ENCODE measurements at places on chromosomes 4 and X.
A peak's percentile ranks its signal among the peaks of the same experiment; 100 is the strongest.

GRCh38 chrX:99857455-99857854, 552.6 kb downstream of the PCDH19 start:
- no peak for DNase-seq

DNA sequence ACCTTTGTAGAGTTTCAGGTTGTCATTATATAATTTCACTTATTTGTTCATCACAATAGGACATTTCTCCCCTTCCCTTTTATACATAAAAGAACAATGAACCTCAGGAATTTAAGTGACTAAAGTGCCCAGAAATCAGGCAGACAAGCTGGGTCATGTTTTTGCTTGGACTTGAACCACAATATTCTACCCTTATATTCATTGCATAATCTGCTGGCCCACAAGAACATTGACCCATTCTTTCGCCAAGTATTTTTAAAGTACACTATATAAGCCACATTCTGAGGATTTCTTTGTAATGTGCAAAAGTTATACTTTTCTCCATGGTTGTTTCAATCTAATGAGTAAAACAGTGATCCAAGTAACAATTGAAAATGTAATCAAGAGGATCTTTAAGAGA, 637.5 kb upstream of the SLIT2 start:
- no peak for DNase-seq

DNA sequence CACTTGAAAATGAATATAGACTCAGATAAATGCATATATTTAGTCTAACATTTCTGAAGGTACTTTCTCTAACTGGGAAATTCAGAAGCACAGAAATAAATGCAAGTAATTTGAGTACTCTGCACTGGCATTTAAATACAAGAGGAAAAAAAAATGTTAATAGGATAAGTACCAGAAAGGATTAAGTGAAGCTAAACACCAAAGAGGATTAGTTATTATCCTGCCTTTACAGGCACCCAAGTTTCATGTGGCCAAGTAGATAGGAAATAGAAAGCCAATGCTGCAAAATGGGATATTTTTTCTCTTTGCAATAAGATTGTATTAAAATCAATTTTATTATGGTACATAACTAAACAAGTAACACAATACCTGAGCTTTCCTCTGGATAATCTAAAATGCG, 762.5 kb downstream of the PCDH7 start:
- DNase-seq, result no peak

- no peak for DNase-seq
Observed at GRCh38 chrX:86322913-86323312, 174.7 kb downstream of the DACH2 start.

DNA sequence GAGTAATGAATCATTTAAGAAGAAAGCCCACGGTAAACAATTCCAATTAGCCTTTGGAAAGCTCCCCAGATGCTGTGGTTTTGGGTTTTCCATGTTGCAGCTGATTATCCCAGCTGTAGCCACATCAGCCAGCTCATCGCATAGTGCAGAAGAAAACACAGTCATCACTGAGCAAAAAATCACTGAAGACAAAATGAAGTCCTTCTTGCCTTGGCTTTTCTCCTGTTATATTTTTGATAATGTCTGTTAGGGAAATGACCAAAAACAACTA, 193.0 kb upstream of the C1QTNF7 start:
- DNase-seq, result peak; percentile 92

All from fibroblast of skin of left biceps (primary cell).